ENCODE measurements at places on chromosomes 5 and 9.

DNA sequence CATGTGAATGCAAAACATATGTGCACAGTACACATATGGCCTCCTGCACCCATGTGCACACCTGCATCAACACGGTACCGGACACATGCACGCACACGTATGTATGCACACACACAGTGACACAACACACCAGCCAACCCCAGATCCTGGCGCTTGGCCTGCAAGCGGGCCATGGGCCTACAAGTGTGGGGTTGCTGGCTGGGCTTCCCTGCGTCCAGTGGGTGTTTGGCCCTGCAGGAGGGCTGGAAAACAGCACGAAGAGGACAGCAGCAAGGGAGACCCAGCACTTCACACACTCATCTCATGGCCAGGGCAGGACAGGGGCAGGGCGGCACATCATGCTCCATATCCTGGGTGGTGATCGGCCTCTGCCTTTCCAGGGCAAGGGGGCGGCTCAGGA lies 77.7 kb downstream of the COL5A1 start:
- DNase-seq: no peak

DNA sequence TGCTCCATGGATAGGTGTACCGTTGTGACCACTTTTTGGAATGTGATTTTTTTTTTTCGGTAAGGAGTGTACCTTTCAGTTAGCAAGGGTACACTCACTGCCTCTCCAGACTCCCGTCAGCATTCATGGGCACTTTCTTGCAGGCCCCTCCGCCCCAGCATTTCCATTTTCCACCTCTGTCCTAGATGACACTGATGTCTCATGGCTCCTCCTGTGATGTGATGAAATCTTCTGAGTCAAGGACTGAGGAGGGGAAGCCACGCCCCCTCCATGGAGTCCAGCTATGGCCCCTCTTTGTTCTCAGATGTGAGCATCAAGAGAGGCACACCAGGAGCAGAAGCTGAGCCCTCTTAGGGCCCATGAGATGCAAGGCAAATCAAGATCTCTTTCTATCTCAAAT lies 61.8 kb downstream of the CTSL start:
- DNase-seq: no peak

GRCh38 chr9:137582286-137582860 lies 3.6 kb upstream of the DPH7 start:
- DNase-seq: no peak

- peak; percentile 76 for DNase-seq
These were observed 603.3 kb downstream of the KIF4B start for GRCh38 chr5:155616779-155617392.

DNA sequence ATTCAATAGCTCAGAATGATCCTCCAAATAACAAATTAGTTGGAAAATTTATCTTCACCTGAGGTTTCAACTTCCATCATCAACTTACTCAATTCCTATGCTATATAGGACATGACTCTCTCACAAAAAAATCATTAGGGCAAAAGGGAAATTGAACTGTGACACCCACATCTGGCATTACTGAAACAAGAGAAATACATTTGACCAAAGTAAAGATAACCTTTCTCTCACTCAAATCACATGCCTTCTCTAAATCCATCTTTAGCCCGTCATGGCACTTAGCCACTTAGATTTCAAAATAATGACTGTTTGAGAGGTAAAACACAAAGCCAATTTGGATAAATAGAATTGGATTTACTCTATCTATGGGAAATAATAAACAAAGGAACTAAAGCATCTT lies 126.4 kb downstream of the ADAMTS6 start:
- DNase-seq: no peak
